EL (cell line): ENCODE measurements at places on chromosomes 6 and 20.
A peak's percentile ranks its signal among the peaks of the same experiment; 100 is the strongest.

DNA sequence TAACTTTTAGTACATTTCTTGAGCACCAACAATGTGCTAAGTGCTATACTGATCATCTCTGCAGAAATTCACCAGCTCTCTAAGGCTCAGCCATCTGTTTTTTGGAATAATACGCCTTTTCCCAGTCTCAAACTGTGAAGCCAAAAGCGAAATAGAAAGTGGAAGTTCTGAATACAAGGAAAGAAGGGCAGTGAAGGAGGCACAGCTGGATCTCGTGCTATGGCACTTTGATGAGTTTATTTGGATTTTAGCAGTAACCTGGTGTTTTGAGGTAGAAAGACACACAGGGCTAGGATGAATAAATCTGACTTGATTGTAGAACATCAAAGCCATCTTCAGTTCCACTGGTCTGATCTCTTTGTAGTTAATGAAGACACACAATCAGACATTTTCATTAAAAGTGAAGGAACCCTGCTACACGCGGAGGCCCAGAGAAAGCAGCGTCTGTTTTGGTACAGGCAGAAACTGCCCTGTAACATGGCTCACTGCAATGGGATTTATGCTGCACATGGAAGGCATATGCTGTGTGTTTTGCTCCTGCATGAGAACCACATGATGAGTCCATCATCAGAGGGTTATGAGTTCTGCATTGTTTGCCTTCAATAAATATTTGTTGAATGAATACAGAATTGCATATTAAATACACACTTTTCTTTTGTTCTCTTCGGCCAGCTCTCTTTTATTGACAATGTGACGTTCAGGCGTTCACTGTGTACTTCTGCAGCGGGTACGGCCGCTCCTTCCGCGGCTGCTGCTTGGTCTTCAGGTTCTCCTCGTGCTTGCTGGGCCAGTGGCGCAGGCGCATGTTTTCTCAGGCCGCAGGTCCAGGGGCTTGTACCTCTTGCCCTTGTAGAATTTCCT, 100.9 kb downstream of the PREP start:
- no peak for DNase-seq

DNA sequence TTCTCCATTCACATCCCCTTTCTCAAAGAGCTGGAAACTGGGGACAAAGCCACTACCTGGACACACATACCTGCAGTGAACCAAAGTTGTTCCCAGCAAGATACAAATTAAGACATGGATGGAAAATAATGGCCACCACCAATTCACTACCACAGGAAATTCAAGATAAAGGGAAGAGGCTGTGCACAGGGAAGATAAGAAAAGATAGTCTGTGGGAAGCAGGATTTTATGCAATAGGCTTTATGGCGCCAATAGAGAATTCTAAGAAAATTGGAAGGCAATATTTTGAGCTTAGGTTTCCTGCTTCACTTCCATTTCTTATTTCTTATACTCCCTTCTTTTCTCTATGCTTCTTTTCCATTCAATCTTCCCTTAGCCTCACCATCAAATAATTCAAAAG, 9.9 kb downstream of the GPX6 start:
- no peak for DNase-seq

- DNase-seq, result no peak
These were observed 270.0 kb upstream of the CDYL start for GRCh38 chr6:4506223-4506622.

- DNase-seq, result peak; percentile 21
These were observed 5.6 kb upstream of the PHACTR3 start for GRCh38 chr20:59598625-59599310.

DNA sequence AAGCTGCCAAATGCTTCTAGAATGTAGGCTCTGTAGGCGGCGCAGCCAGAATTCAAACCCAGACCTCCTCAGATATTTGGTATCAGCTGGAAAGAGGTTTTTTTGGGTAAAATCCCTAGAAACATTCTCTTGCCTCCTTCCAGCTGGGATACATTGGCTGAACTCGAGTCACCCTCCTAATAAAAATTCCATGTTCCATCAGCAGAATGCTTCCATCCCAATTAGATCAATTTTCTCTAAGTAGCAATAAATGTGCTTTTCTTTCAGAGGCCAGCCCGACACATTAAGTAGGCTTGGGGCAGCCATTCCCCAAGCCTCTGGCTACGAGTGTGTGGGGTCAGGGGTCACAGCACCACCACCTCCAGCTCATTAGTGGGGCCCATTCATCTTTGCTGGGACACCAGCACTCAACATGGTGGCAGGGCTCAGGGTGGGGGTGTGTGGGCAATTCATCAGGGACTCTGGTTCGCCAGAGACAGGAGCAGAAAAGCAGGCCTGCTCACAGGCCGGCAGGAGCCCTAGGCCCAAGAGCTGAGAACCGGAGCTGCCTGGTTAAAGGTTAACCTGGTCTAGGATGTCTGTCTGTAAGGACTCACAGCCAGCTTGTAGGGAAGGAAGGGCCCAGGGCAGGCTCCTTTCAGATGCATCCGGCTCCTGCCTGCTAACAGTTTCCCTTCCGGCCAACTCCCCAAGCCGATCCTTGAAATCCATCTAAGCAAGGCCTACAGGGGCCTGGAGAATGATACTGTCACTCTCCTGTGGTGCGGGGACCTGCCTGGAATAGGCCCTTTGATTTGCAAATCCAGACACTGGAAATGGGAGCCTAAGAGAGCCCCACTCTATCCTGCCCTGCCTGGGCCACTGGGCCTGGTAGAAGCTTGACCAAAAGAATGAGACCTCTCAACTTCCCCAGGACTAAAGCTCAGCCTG, 159.1 kb upstream of the TOP1 start:
- no peak for DNase-seq

- peak; percentile 73 for DNase-seq
These were observed 164.1 kb upstream of the SALL4 start for GRCh38 chr20:51966296-51966971.

DNA sequence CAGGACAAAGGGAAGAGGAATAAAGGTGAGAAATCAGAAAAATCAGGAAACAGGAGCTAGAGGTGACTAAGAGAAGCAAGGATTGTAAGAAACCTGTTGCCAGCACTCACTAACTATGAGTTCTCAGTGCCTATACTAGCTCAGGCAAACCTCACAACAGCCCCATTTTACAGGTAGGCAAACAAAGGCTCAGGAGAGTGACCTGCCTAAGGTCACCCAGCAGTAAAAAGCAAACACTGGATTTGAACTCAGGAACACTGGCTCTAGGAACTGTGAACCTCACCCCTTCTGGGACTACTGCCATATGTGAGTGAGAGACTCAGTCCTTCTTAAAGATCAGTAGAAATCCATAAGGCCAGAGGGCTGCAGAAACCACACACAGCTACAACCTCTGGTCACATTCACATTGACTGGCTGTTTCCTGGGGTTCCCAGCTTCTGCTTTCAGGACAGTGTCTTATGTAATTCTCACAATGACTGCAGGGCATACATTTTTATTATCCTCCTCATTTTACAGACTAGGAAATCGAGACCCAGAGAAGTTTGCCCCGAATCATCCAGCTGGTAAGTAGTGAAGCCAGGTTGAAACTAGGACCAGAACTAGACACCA, 80.7 kb upstream of the MAFB start:
- DNase-seq, result no peak

DNA sequence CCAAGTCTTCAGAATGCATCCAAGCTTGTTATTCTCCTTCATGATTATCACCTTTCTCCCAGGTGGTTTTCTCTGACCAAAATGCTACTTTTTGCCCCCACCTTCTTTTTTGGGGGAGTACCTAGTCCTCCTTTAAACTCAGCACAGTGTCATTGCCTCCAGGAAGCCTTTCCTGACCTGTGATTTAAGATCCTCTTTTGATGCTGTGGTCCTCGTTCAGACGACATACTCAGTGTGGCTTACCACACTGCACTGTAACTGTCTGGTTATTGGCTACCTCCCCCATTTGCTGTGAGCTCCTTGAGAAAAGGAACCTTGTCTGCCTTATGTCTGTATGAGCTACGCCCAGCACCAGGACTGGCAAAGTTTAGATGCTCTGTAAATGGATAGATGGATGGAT, 14.6 kb downstream of the SAYSD1 start:
- DNase-seq, result no peak

DNA sequence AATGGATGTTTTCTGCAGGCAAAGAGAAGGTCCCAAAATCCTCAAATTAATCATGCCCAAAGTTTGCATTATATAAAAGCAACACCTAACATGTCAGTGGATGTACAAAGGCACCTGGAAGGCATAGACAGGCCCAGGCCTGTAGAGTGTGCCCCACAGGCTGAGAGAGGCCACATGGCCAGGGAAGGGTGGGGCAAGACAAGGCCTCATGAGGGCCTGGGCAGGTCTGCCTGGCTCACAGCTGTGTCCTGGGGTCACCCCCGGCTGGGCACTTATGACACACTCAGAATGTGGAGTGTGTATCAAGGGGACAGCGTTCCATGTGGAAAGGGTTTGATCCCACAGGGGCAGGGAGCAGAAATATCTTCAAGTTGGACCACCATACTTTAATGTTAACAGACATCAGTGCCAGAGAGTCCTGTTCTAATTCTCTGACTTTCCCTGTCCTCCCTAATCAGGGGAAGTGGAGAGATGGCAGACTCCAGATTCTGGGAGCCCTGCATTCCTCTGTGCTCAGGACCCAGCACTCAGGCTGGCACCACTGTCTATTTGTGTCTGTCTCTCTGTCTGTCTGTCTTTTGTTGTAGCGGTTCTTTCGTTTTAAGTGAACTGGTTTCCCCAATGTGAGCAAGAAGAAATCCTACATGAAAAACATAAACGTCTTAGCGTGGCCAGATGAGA, 178.3 kb upstream of the FOXA2 start:
- DNase-seq, result peak; percentile 3

DNA sequence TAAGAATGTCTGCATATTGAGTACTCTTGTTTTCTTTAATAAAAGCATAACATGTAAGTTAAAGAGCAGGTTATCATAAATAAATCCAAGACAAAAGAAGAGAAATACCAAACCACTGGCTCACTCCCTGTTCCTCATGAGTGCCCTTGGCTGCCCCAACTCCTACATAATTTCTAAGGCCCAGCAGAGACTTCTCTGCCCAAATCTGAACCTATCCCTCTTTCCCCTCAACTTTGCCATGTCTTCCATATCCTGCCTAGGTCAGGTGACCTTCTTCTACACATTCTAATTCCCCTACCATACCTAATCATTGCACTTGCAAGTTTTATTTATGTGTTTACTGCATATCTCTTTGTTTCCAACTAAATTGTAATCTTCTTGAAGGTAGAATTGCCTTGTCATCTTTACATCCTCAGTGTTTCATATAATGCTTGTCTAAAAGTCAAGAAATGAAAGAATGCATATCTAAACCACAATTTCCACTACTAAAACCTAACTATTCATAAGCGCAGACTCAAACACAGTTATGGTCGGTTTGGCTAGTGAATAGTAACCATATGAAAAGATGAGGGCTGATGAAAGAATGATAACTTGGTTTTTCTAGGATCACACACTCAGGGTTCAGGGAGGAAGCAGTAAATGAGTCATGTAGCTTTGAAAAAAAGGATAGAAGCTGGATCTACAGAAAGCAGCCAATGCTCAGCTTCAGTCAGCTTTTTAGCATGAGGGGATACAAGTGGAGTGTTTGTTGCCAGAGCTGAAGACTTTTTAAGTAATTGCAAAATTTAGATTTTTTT, 53.3 kb upstream of the EYA4 start:
- no peak for DNase-seq

- no peak for DNase-seq
These were observed 70.6 kb downstream of the CTNNBL1 start for GRCh38 chr20:37764333-37764935.

GRCh38 chr6:170098428-170099170, 192.3 kb downstream of the DLL1 start:
- no peak for DNase-seq

DNA sequence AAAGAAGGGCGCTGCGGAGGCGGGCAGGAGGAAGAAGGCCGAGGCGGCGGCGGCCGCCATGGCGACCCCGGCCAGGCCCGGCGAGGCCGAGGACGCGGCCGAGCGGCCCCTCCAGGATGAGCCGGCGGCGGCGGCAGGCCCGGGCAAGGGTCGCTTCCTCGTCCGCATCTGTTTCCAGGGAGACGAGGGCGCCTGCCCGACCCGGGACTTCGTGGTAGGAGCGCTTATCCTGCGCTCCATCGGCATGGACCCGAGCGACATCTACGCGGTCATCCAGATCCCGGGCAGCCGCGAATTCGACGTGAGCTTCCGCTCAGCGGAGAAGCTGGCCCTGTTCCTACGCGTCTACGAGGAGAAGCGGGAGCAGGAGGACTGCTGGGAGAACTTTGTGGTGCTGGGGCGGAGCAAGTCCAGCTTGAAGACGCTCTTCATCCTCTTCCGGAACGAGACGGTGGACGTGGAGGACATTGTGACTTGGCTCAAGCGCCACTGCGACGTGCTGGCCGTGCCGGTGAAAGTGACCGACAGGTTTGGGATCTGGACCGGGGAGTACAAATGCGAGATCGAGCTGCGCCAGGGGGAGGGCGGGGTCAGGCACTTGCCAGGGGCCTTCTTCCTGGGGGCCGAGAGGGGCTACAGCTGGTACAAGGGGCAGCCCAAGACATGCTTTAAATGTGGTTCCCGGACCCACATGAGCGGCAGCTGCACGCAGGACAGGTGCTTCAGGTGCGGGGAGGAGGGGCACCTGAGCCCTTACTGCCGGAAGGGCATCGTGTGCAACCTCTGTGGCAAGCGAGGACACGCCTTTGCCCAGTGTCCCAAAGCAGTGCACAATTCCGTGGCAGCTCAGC, 780 bp downstream of the ZCCHC3 start:
- DNase-seq, result peak; percentile 78

- peak; percentile 65 for DNase-seq
These were observed 30.8 kb downstream of the FBXO5 start for GRCh38 chr6:152952045-152952444.

DNA sequence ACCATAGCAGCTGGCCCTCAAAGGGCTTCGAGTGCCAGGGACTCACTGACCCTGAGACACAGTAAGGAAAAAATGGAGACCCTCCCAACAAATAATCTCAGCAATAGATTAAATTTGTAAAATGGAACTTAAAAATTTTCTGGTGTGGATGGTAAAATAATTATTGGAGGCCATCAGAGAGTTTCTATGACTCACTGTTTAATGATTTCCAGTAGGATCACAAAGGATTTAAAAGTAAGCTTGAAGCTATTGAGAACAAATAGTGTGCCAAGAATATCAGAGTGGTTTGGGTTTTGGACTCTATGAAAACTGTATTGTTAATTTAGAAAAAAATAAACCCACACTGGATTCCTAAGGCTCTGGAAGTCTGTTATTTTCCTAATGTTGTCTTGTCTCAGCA, 115.2 kb upstream of the AKIRIN2 start:
- DNase-seq, result no peak

- no peak for DNase-seq
These were observed 4.8 kb upstream of the ASF1A start for GRCh38 chr6:118889163-118889562.

- DNase-seq, result no peak
These were observed 94.5 kb upstream of the F13A1 start for GRCh38 chr6:6414931-6415330.
